ENCODE measurements at places on chromosomes 3 and 15.

- DNase-seq = no peak
Measured at GRCh38 chr15:91887921-91888373, 34.4 kb downstream of the SLCO3A1 start.

- no peak for DNase-seq
Measured at GRCh38 chr3:124763644-124764358, 33.5 kb downstream of the UMPS start.

GRCh38 chr3:108183181-108183580, 39.0 kb downstream of the IFT57 start:
- DNase-seq = no peak

DNA sequence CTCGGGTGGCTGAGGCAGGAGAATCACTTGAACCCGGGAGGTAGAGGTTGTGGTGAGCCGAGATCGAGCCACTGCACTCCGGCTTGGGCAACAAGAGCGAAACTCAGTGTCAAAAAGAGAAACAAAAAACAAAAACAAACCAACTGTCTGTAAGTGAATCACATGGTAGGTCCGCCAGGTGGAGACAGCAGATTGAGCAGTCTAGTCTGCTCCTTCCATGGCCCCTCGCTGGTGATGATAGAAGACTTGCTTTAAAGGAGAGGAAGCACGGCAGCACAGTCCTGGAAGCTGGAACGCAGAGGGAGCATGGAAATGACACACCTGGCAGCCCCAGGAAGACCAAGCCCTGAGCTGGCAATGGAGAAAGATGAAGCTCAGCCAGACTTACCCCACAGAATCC, 31.4 kb upstream of the MGLL start:
- no peak for DNase-seq

- DNase-seq = no peak
Measured at GRCh38 chr3:128413413-128414205, 53.1 kb downstream of the DNAJB8 start.

- DNase-seq = no peak
Measured at GRCh38 chr3:124492824-124493223, 237.4 kb upstream of the UMPS start.

- DNase-seq = no peak
Measured at GRCh38 chr3:184740509-184741258, 28.8 kb upstream of the MAGEF1 start.

DNA sequence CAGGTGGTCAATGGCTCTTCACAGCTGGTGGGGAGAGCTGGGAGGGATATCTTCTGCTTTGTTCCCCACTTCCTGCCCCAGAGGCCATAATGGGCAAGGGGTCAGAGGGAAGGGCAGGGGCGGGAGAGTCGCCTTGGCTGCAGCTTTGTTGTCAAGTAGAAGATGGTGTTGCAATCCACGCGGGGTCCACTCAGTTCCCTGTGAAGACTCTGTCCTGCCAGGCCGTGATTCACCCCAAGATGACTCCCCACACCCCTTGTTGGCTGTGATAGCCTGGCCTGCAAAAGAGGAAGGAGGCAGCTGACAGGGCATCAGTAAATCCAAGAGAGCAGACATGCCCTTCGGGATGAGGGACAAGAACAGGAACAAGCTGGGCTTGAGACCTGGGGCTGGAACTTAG, 6.9 kb downstream of the GALNT15 start:
- no peak for DNase-seq

DNA sequence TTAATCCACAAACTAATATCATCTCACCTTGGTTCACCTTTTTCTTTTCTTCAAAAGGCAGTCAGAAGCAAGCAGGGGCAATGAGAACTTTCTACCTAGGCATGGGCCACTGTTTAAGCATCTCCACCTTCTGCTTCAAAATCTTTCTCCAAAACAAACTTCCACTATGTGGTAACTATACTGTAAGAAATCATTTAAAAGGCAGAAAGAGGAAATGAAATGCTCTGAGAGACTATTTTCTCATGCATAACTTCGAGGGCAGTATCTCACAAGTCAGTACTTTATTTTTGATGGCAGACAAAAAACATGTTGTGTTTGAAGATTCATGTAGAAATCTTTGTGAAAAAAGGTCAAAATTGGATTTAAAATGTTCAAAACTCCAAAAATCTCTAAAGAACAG, 419.7 kb downstream of the ZBTB20 start:
- DNase-seq = no peak

- no peak for DNase-seq
Measured at GRCh38 chr3:188956839-188957489, 214.8 kb upstream of the TPRG1 start.

- DNase-seq = no peak
Measured at GRCh38 chr3:160806094-160806493, 50.1 kb downstream of the PPM1L start.
